ENCODE measurements at places on chromosomes 5 and 9.

DNA sequence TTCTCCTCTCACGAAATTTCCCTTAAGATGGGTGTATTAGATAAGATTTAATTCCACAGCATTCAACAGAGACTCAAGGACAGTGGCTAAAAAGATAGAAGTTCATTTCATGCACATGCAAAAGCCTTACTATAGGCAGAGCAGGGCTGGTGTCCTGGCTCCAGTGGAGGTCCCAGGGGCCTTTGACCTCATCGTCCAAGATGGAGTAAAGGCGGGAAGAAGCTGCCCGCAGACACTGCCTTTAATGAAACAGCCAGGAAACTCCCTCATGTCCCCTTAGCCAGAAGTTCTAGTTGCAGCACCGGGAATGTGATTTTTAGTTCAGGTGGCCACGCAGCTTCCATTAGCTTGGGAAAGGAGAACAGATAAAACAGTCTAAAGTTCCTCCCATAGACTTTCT is 190.3 kb downstream of the TLE4 start:
- no peak for DNase-seq

DNA sequence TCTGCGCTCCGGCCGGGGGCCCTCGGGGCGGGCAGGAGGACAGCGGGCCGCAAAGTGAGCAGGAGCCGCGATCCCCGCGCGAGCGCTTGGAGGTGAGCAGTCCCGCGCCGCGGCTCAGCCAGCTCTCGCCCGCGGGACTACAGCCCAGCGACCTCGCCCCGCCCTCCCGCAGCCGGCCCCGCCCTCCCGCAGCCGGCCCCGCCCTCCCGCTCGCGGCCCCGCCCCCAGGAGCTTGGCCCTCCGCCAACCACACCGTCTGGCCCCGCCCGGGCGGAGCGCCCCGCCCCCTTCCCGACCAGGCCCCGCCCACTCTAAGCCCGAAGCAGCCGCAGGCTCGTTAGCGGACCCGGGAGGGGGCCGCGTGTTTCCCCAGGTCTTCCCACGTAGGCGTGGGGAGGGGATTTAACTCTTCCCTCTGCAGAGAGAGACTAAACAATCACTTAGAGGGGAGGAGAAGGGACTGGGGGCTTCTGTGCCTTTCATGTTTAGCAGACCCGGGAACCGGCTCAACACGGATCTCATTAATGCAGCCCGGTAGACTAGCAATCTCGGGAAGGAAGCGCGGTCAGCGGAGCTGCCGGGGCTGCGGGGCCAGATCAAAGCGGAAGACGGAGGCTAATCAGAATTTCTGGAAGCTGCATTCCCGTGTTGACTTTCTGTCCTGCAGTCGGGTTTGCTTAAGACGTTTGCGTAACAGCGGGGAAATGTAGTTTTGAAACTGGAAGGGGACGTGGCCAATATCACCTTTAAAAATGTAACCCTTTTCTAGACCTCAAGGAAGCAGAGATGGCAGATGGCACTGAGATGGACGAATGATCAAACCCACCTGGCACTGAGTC is at the start of gene MYO10:
Gene MYO10, minus strand, starts transcription at position 139 of the 839 bp plus-strand sequence. CDS start 480 bp downstream, outside the sequence.
- no peak for DNase-seq

DNA sequence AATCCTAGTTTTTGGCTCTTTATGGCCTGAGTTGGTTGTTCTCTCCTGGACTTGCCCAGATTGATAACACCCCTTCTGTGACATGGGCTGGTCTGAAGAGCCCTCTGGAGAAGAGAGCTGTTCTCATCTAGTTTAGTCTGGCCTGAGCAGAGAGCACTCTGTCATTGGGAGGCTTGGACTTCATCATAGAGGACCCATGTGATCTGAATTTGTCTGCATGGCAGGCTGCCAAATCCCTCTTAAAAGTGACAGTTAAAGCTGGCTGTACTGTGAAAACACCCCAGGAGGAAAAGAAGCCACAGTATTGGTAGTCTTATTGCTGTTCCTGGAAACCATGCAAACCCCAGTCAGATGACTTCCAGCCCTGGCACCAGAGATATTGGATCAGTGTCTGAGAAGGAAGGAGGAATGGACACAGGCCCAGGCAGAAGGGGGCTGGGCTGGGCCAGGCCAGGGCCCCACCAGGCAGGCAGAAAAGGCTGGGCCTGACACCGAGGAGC is 3.7 kb upstream of the WDR31 start:
- DNase-seq, result no peak

DNA sequence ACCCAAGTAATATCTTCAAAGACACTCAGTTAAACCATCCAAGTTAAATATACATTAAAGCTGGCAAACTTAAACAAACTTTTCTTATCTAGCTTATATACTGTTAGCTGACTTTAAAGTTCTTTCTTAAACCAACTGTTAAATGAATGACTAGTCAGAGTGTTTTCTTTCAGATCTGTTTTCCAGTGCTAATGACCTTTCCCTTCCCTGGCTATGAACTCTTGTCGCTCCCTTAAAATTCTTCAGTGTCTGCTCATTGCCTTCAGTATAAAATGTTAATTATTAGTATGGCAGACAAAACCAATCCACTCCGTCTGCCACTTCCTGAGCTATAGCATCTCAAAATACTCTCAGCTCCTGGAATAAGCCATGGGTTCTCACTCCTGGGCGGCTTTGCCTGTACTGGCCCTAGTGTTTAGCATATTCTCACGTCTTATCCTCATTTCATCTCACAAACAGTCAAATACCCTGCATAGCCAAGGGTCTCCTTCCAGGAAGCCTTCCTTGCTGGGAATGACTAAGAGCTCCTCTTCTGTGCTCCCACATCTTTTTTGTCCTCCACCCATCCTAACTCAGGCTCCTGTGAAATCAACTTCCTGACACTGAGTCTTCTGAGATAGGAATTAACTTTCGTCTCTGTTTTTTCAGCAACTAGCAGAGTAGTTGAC is 87.7 kb downstream of the VCAN start:
- no peak for DNase-seq

DNA sequence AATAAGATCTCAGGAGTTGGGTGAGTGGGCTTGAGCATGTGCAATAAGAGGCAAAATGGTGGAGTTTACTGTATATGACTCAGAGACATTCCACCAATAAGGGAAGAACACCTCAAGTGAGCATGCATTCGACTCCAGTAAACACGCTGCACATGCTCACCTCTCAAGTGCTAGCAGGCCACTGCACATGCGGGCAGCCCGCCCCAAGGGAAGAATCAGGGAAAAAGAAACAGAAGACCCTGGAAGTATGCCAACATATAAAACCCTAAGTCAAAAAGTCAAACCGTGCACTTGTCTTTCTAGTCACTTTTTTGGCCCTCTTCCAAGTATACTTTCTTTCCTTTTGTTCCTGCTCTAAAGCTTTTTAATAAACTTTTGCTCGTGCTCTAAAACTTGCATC is 245.3 kb upstream of the RASA1 start:
- DNase-seq, result no peak

DNA sequence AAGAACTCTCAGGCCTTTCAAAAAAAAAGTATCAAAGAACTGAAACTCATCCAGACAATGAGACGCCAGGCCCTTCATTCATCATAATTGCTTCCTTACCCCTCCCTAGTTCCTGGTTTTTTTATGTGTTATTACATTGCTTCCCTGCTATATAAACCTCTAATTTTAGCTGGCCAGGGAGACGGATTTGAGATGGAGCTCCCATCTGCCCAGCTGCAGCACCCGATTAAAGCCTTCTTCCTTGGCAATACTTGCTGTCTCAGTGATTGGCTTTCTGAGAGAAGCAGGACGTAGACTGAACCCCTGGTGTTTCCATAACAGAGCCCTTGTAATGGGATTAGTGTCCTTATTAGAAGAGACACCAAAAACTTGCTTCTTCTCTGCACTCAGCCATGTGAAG is 62.4 kb downstream of the BARX1 start:
- DNase-seq, result no peak

Data from naive thymus-derived CD8-positive, alpha-beta T cell (primary cell).